Caco-2 (cell line): ENCODE measurements at places on chromosomes 1 and 21. TPM values are rescaled to one million over a fixed set of nuclear protein-coding genes. Genes with fewer than 3 reads are reported as not detected.

DNA sequence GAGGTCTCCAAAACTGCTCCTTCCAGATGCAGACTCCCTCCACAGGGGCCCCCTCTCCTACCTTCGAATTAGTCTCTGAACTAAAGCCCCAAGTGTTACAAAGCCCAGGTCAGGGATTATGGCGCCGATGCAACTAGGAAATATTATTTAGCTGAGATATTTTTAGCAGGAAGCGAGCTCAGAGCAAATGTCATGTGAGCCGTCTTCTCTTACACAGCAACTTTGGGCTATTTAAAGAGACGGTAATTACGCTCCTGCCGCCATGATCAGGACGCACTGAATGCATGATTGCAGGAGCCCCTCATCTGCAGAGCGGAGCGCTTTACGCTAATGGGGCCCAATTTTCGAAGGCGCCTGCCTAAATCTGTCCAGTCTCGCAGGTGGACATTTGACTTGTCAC is 55.3 kb upstream of the TARDBP start:
- no peak for DNase-seq
- no peaks in the 10 kb centered on the region for H3K27me3 ChIP-seq
- H3K36me3 ChIP-seq: no peaks in the 10 kb centered on the region
- no peaks in the 10 kb centered on the region for H3K4me1 ChIP-seq

DNA sequence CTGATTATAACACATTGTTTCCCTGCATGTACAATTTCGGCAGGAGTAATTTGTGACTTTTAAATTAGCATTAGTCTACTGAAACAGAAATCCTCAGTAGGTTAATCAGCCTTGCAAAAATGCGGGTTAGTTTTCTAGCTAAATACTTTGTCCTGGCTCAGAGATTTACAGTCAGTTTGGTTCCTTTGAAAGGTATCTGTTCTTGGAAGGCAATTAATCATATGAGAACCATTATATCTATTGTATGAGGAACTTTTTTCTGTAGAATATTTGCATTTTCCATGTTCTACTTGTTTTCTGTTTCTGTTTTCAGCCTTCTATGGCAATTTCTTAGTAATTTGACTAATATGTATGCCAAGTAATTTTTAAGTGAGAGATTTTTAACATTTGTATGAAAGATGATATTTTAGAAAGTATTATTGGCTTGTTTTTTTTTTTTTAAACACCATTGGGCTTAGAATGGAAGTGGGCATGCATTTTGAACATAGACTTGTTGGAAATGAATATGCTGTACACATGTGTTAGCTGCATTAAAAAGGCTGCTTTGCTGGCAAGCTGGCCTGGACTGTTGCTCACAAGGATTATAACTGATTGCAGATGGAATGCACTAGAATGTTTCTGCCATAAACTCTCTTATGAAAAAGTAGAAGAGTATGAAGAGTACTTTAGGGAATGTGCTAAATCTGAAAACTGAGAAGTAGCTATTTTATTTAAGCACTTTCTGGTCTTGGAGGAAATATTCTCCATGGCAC is 26.2 kb downstream of the KIF1B start:
- H3K36me3 ChIP-seq: no peaks in the 10 kb centered on the region
- no peak overlapping the region for H3K4me3 ChIP-seq
- H3K4me1 ChIP-seq: no peaks in the 10 kb centered on the region

GRCh38 chr1:184990204-184990603 is 15.9 kb upstream of the NIBAN1 start:
- H3K27me3 ChIP-seq: peaks cover 2% of the 10 kb centered on the region; the same call in 1 of the 2 replicates
- no peak for DNase-seq
- H3K4me1 ChIP-seq: no peaks in the 10 kb centered on the region
- no peak overlapping the region for H3K4me3 ChIP-seq
- H3K36me3 ChIP-seq: no peaks in the 10 kb centered on the region

GRCh38 chr1:226557424-226557823 is 8.9 kb downstream of the STUM start:
- no peaks in the 10 kb centered on the region for H3K27me3 ChIP-seq
- H3K27ac ChIP-seq: no peak overlapping the region
- no peaks in the 10 kb centered on the region for H3K36me3 ChIP-seq
- no peak for DNase-seq
- H3K4me3 ChIP-seq: no peak overlapping the region

DNA sequence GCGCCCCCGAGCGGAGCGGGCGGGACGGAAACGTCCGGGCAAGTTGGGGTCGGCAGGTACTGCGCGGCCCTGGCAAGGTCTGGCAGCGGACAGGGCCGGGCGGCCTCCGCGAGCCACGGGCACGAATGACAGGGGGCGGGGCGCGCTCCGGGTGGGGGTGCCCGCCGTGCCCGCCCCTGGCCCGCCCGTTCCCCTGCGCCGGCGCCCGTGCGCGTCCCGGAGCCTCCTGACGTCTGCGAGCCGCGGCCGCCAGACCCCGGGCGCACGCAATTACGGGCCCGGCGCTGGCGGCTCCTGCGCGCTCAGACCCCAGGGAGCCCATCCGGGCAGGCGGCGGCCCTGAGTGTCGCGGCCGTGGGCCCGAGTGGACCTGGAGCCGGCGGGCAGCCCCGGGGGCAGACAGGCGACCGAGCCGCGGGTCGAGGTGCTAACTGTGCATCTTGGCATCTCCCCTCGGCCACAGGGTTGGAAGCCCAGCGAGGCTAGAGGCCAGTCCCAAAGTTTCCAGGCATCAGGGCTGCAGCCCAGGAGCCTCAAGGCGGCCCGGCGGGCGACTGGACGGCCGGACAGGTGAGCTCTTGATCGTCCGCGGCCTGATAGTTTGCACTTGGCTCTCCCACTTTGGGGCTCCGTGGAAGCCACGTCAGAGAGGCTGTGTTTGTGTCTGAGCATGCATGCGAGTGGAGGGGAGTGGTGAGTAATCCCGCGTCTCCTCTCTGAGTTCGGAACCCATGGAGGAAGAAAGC is 918 bp downstream of the MIB2 start:
- H3K4me3 ChIP-seq: peak overlapping the region; percentile 70
- no peaks in the 10 kb centered on the region for H3K36me3 ChIP-seq
- H3K27ac ChIP-seq: no peak overlapping the region
- 0 out of 2 replicates have a peak, but pooled peaks cover 9% of the 10 kb centered on the region for H3K4me1 ChIP-seq

Gene ITLN2
- total RNA-seq: 0.93 and 1.3 TPM in 2 replicates

GRCh38 chr1:32263744-32264143 is 12.7 kb downstream of the LCK start:
- no peak overlapping the region for H3K4me3 ChIP-seq
- no peak for DNase-seq
- no peaks in the 10 kb centered on the region for H3K36me3 ChIP-seq
- H3K27me3 ChIP-seq: no peaks in the 10 kb centered on the region
- H3K4me1 ChIP-seq: peaks cover 4% of the 10 kb centered on the region; the same call in 1 of the 2 replicates
- H3K27ac ChIP-seq: no peak overlapping the region

DNA sequence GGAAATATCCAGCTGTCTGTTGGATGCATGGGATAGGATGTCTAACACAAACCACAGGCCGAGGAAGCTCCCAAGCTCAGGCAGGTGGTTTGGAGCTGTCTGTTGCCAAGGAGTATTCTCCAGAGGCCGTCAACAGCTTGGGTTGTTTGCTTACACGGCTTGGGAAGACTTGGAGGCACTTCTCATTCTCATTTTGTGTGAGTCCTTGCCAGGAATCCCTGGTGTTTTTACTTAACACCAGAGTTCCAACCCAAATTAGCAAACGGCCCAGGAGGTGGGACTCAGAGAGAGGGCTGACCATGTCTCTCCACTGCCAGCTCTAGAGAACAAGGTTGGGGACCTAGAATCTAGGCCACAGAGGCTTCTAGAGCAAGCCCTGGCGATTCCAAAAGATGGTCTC is 72.7 kb upstream of the FAM20B start:
- no peak overlapping the region for H3K4me3 ChIP-seq
- no peaks in the 10 kb centered on the region for H3K4me1 ChIP-seq
- H3K27me3 ChIP-seq: no peaks in the 10 kb centered on the region
- no peak overlapping the region for H3K27ac ChIP-seq

Gene ACTN2
- total RNA-seq: not detected in 2 replicates

Gene FAM131C
- 0.41 and 0.44 TPM in 2 replicates for total RNA-seq

DNA sequence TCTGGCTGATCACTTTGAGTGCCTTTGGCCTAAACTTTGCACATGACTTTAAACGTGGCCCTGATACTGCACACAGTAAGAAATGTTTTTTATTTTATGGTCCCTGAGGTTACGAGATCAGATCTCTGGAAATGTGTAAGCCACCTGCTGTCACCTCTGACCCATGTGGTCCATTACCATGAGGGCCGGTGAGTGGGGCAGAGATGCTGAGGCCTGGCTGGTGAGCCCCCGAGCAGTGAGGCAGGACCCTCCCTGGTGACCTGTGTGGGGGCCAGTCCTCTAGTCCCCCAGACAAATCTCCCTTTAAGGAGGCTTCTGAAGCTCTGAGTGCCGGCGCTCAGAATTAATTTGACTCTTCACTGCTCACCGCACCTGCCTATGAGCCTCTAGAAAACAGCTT is 12.4 kb downstream of the TFF3 start:
- no peaks in the 10 kb centered on the region for H3K4me1 ChIP-seq
- no peak overlapping the region for H3K4me3 ChIP-seq
- no peaks in the 10 kb centered on the region for H3K36me3 ChIP-seq

DNA sequence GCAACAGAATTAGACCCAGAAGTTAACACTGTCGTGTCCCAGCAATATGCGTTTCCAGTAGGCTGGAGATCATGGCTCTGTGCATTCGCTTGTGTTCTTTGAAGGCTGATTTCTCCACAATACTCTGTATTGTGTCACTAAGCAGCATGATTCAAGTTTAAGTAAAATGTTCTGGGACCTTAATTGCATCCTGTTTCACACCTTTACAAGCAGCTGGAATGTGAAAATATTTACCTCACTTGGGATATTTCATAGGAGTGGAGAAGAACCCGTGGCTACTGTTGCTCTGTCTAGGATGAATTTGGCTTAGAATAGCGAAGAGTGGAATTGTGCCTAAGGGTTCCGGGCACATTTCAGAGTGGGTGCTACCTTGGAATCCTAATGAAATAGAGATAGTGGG is 6.3 kb downstream of the PTGFRN start:
- H3K36me3 ChIP-seq: no peaks in the 10 kb centered on the region
- no peak overlapping the region for H3K27ac ChIP-seq
- DNase-seq: no peak
- H3K4me3 ChIP-seq: no peak overlapping the region

Gene NBPF20
- total RNA-seq: 5.2 and 6.3 TPM in 2 replicates
